8988T (cell line): ENCODE measurements at places on chromosomes 7 and 10.

GRCh38 chr10:67519434-67519833 is 176.6 kb downstream of the CTNNA3 start:
- DNase-seq = no peak

GRCh38 chr10:90205340-90205739 is 503.9 kb downstream of the KIF20B start:
- no peak for DNase-seq

- DNase-seq = no peak
Observed at GRCh38 chr7:105650382-105650970, 69.2 kb upstream of the EFCAB10 start.

- DNase-seq = no peak
Observed at GRCh38 chr10:44008917-44009709, 360.4 kb upstream of the ZNF32 start.

DNA sequence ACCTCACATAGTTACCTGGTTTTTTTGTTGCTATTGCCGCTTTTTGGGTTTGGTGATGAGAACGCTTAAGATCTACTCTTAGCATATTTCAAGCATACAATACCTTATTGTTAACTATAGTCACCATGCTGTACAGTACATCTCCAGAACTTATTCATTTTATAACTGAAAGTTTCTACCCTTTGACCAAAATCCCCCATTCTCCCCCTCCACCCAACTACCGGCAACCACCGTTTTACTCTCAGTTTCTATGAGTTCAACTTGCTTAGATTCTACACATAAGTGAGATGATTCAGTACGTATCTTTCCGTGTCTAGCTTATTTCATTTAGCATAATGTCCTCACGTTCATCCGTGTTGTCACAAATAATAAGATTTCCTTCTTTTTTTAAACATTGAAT is 86.7 kb upstream of the IL6 start:
- DNase-seq = no peak

- no peak for DNase-seq
Observed at GRCh38 chr10:1531883-1532597, 205.3 kb downstream of the ADARB2 start.

- DNase-seq = no peak
Observed at GRCh38 chr7:92251181-92251580, 5.4 kb downstream of the ANKIB1 start.

- no peak for DNase-seq
Observed at GRCh38 chr10:18333621-18334020, 193.4 kb downstream of the CACNB2 start.

- DNase-seq = no peak
Observed at GRCh38 chr10:69484736-69485135, 33.5 kb downstream of the TSPAN15 start.
